ENCODE measurements at places on chromosomes 11 and 22.

DNA sequence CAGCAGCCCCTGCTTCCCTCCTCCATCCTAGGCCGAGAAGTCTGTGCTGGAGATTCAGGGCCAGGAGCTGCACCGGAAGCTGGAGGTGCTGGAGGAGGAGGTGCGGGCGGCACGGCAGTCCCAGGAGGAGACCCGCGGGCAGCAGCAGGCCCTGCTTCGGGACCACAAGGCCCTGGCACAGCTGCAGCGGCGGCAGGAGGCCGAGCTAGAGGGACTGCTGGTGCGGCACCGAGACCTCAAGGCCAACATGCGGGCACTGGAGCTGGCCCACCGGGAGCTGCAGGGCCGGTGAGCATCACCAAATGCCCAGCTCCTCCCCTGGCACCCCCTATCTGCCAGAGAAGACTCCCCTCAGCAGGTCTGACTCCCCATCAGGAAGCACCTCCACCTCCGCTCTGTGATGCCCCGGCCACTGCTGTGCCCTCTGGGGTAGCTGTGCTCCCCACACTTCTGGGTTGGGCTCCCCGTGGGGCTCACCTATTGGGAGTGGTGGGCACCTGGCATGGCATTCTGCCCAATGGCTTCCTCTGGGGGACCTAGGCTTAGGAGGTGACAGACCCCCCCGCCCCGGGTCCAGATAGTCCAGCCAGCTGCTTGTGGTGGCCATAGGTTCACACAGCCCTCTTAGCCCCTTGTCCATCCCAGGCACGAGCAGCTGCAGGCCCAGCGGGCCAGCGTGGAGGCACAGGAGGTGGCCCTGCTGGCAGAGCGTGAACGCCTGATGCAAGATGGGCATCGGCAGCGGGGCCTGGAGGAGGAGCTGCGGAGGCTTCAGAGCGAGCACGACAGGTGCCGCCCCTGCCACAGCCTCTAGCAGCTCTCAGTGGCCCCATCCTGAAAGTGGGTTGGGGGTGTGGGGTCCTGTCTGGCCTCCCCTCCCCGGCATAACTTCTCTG lies 6.6 kb upstream of the RPS6KA4 start:
- DNase-seq = no peak

GRCh38 chr11:124829986-124830385 lies 29.8 kb upstream of the MSANTD2 start:
- DNase-seq = no peak

DNA sequence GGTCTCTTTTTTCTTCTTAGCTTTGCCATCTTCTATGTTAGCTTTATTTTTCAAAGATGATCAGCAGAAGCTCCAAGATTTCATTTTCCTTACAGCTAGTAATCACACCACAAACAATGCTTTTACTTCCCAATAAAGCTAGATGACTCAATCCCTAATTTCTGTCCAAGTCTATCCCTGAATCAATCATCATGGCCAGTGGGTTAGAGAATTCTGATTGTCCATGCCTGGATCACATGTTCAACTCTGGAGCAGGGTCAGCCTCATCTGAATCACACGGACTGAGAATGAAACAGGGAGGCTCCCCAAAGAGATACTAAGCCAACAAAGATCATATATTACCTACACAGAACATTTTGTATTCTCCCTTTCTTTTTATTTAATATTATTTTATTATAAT lies 79.6 kb downstream of the BBOX1 start:
- DNase-seq = no peak

GRCh38 chr11:57256119-57256518 lies 19.1 kb upstream of the APLNR start:
- no peak for DNase-seq

GRCh38 chr11:75770102-75770501 lies 1.5 kb downstream of the DGAT2 start:
- no peak for DNase-seq

DNA sequence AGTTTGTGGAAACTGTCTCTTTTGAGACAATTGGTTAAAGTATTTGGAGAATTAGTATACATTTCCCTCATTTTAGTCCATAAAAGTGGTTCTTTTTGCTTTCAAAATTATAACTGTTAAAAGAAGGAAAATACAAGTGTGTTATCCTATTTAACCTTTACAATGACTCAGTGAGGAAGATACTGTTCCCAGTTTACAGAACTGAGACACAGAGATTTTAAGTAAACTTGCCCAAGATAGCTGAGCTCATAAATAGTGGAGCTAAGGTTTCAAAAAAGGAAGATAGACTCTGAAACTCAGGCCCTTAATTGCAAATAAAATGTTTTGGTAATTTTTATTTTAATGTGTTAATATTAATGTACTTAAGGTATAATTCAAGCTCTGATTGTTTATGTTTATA lies 58.9 kb downstream of the DKK3 start:
- no peak for DNase-seq

DNA sequence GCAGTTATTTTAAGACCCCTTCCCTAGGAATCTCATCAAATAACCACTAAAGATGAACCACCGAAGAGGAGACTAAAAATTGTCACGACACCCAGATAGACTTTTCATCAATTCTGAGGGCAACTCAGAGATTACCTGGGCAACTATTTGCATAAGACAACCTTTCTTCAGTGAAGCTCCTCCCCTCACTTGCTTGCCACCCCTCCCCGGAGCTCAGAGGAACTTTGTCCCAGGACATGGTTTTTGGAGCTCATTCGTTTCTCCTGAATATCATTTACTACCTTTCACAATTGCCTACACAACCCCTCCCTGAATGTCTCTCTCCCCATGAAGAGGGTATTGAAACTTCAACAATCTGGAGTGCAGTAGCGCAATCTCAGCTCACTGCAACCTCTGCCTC lies 3.9 kb downstream of the AGBL2 start:
- DNase-seq = no peak

- DNase-seq = no peak
Observed at GRCh38 chr22:39808081-39808480, 85.5 kb downstream of the ENTHD1 start.

DNA sequence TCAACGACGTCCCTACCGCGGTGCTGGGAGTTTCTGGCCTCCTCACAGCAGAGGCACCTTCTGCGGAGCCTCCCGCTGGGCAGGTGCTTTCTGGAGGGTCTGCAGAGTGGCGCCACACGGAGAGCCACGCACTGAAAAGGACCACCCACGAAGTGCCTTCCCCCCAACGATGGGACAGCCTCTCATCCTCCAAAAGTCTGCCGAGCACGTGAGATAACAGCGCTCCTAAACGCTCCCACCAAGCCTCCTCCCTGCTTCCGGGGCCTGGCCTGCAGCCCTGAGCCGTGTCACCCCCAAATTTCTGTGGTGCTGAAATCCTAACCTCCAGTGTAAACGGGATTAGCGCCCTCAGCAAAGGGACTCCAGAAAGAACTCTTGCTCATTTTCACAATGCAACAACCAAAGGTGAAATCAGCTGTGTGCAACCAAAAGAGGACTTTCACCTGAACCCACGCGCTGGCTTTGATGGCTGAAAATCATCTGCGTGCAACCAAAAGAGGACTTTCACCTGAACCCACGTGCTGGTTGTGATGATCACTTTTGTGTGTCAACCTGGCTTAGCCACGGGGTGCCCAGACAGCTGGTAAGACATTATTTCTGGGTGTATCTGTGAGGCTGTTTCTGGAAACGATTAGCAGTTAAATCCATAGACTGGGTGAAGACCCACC lies 924.6 kb downstream of the BRD1 start:
- no peak for DNase-seq

DNA sequence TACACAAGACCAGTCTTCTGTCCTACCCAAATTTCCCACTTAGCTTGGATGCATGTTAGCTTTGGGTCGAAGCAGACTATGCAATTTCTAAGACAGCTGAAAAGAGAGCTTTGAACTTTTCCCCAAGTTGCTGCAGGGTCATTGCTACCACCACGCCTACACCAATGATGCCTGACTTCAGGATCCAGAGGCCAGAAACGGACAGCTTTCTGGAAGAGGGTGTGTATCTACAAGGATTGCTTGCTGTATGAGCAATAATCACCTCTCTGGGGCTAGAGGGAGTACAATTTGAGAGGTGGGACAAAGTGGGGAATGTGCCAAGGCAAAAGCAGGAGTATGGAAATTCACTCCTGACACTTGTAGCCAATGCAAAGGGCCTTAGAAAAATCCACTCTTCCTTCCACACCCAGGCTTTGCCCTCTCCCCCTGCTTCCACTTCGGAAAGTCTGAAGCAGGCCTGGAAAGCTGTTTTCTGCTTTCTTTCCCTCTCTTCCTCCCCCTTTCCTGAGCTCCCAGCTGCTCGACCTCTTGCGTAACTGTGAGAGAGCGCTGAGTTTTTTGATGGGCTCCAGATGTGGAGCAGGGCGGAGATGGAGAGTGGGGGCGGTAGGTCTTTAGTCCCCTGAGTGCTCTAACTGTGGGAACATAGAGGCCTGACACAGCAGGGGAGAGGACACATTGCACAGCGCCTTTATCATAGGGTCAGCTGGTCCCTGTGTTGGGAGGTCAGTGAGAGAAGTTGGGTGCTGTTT lies 2.1 kb upstream of the PHLDB1 start:
- no peak for DNase-seq

GRCh38 chr11:128906185-128907050 lies 15.3 kb downstream of the KCNJ5 start:
- DNase-seq = no peak

DNA sequence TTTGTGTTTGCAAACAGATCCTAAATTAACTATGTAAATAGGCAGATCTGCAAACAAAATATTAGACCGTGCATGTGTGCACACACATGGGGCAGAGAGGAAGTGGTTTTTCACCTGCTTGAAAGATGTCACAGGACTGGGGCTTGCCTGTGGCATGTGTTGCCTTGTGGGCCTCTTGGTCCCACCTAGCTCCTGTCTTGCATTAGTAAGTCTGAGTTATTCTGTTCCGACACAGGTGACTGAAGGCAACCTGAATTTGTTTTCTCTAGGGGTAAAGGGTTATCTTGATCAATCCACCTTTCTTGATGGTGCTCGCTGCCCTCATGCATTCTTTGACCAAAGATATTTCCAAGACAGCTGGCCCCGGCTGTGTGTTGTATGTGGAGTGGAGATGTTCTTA lies 667.5 kb downstream of the NTM start:
- DNase-seq = no peak

- DNase-seq = no peak
Observed at GRCh38 chr22:35344956-35345690, 35.8 kb upstream of the HMOX1 start.

GRCh38 chr11:65870307-65870658 lies 2.3 kb downstream of the EFEMP2 start:
- no peak for DNase-seq

- DNase-seq = no peak
Observed at GRCh38 chr11:102926517-102926916, 29.0 kb downstream of the MMP13 start.

DNA sequence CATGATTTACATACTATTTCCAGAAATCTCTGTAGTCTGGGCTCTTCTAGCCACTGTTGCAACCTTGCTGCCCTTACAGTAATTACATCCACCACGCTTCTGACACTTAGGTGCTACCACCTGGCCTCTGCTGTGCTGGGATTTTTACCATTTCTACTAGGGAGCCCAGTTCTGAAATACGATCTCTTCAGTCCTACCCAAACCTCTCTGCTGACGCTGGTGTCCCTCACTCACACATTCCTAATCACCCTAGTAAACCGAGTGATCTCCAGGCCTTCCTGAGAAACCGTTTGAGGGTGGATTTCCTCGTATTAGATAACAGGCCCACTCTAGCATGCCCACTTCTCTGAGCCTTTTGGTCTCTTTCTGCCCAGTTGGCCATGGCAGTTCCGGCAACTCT lies 588.9 kb upstream of the CADM1 start:
- no peak for DNase-seq

DNA sequence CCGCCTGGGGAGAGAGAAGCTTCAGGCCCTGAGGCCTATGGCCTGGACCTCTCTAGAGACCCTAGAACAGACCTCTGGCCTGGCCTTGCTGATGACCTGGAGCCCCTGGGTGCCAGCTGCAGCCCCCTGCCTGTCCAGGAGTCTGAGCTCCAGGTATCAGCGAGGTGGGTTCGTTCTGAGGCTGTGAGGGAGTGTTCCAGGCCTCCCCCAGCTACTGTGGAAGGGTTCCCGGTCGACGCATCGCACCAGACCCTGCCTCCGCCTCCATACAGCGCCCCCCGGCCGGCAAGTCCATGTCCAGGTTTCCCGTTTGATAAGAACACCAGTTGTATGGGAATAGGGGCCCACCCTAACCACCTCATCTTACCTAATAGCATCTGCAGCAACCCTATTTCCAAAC lies 111.1 kb downstream of the KCNQ1 start:
- DNase-seq = no peak

DNA sequence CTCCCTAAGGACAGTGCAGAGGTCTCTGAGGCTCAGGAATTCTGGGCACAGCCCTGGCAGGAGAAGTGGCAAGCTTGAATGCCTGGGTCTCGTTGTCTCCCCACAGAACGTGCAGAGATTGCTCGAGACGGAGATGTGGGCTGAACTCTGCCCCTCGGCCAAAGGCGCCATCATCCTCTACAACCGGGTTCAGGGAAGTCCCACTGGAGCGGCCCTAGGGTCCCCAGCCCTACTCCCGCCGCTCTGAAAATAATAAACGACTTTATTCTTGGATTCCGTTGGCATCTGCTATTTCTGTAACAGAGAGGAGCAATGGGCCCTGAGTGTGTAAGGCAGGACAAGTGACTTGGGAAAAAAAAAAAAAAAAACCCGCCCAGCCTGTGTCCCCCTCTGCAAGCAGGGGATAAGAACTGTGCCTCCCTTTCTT lies 591 bp upstream of the DNAJC4 start:
- DNase-seq = no peak

- DNase-seq = no peak
Observed at GRCh38 chr11:28490773-28491382, 382.7 kb downstream of the METTL15 start.

- peak; percentile 42 for DNase-seq
Observed at GRCh38 chr11:64787526-64788320, 9.4 kb upstream of the SF1 start.

- no peak for DNase-seq
Observed at GRCh38 chr22:48844056-48844675, 983.5 kb downstream of the BRD1 start.

GRCh38 chr22:46755525-46755924 lies 6.9 kb upstream of the TBC1D22A start:
- no peak for DNase-seq

DNA sequence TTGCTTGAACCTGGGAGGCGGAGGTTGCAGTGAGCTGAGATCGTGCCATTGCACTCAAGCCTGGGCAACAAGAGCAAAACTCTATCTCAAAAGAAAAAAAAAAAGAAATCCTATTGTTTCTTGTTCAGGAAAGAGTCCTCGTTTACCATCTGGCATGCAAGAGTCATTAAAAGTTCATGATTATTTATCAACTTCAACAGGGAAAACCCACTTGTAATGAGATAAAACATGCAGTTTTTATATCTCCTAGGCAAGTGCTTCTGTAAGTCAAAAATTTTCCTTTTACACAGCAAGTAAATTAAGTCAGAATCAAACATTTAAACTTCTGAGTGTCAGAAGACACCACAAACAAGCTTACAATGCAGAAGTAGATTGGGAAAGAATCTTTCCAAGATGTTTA lies 94.7 kb upstream of the CLPB start:
- no peak for DNase-seq

Measured in urothelium cell line (cell line).